PC-9 (cell line): ENCODE measurements at places on chromosomes 6 and 20. TPM values are rescaled to one million over a fixed set of nuclear protein-coding genes. Genes with fewer than 3 reads are reported as not detected.

DNA sequence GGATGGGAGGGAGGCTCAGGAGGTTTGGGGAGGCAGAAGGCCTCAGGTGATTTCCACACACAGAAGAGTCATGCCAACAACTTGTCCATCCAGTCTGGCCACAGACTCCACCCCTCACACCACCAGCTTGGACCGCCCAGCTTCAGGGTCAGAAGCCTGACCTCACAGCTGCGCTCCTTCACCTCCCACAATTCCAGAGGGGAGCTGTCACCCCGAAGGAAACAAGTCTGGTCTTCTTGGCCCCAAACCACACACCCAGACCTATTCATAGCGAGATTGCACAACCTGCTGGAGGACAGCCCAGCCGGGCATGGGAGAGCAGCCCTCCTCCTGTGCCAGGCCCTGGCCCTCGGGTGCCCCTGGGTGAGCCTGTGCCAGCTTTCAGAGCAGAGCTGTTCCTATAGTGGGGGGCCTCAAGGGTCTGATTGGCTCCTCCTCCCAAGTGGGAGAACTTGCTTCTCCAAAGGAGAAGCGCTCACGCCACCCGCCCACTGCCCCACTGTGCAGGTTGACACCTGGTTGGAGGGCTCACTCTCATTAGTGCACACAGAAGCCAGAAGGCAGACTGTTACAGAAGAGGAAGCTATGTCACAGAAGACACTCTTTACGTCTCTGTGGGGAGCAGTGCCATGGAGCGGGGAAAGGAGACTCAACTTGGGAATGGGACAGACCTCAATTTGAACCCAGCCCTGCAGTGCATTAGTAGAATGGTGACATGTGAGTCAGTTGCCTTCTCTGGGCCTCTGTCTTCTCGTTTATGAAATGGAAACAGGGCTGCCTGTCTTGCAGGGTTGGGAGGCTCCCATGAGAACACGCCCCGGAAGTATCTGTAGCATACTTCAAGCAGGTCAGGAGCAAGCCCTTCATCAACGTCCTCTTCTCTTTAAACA, 128.8 kb downstream of the FOXO3 start:
- peaks cover 38% of the 10 kb centered on the region for H3K36me3 ChIP-seq
- peak overlapping the region; percentile 7; the same call in 1 of the 2 replicates for H3K4me3 ChIP-seq
- peak overlapping the region; percentile 83 for H3K27ac ChIP-seq
- H3K4me1 ChIP-seq, result peaks cover 66% of the 10 kb centered on the region
- peak; percentile 96 for DNase-seq

DNA sequence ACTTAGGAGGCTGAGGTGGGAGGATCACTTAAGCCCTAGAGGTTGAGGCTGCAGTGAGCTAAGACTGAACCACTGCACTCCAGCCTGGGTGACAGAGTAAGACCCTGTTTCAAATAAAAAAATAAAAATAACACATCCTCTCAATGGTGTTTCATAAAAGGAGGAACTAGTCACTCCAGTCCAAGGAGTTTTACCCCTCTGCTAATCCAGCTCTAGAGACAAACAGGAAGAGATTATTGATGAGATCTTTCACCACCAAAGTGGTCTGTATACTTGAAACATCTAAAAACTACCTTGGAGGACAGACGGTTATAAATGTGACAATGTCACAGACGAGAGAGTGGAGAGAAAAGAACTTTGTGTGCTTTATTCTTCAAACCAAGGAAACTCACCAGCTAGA, 58.2 kb downstream of the PIGU start:
- peaks cover 25% of the 10 kb centered on the region for H3K4me1 ChIP-seq
- no peak for DNase-seq
- H3K27me3 ChIP-seq, result no peaks in the 10 kb centered on the region

DNA sequence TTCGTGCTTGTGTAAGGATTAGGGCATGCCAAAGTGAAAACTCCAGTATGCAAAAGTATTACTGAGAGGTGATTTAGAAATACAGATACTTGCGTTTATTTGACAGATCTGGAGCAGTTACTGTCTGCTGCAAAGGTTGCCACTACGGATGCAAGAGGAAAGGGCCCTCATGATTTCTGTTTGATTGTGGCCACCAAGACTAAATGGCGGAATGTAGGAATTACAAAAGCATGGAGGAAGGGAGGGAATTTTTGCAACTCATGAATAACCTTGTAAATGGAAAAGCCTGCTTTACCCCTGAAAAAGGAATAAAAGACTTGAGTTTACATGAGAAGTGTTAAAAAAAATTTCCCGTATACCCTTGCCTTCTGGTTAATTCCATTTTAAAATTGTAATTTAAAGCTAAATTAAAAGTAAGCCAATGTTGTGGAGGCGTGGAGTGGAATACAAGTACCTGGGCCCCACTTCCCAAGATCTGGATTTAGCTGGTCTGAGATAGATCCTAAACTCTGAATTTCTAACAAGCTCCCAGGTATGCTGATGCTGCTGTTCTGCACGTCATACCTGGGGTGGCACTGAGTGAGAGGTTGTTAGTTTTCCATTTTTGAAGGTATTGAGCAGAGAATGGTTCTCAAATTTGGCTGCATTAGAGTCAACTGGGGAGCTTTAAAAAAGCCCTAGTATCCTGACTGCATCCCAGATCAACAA, 56.6 kb upstream of the NKX2-2 start:
- no peaks in the 10 kb centered on the region for H3K4me1 ChIP-seq
- H3K27me3 ChIP-seq, result peaks cover 45% of the 10 kb centered on the region
- no peak for DNase-seq
- H3K27ac ChIP-seq, result no peak overlapping the region

- no peak for DNase-seq
- peaks cover 13% of the 10 kb centered on the region; the same call in 1 of the 2 replicates for H3K4me1 ChIP-seq
- no peak overlapping the region for H3K4me3 ChIP-seq
- no peaks in the 10 kb centered on the region for H3K36me3 ChIP-seq
- H3K27me3 ChIP-seq, result no peaks in the 10 kb centered on the region
- no peak overlapping the region for H3K27ac ChIP-seq
These were observed 398.4 kb downstream of the BTBD9 start for GRCh38 chr6:38241200-38241871.

DNA sequence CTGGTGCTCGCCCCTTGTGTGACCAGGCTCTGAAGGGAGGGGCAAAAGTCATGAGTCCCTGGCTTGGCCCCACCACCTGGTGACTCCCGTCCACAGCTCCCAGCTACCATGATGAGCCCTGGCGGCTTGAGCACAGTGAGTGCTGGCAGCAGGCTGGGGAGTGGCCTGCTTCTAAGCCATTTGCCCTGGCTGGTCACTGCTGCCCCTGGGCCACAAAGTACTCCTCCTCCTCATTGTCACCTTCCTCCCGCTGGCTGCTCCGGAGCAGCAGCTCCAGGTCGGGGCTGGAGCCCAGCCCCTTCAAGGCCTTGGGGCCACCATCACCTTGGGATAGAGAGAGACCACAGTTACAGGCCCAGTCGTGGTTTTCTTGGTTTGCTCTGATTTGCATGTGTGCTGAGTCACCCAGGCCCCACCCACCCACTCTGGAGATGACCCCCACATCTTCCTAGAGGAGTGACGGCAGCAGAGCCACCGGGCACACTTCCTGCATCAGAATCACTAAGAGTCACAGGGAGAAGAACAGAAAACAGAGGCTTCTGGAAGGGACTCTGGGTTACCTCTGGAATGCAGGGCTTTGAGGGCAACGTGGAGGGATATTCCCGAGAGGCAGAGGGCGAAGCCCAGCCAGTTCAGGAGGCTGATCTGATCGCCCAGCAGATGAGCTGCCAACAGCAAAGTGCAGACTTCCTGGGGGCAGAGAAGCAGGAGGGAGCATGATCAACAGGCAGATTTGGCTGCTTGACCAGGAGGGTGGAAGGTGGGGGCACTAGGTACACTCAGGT, 42.1 kb upstream of the CDH22 start:
- H3K36me3 ChIP-seq, result no peaks in the 10 kb centered on the region; the same call in 1 of the 2 replicates
- no peaks in the 10 kb centered on the region; the same call in 1 of the 2 replicates for H3K4me1 ChIP-seq
- no peaks in the 10 kb centered on the region for H3K27me3 ChIP-seq
- H3K27ac ChIP-seq, result no peak overlapping the region
- no peak overlapping the region for H3K4me3 ChIP-seq
- peak; percentile 57 for DNase-seq

DNA sequence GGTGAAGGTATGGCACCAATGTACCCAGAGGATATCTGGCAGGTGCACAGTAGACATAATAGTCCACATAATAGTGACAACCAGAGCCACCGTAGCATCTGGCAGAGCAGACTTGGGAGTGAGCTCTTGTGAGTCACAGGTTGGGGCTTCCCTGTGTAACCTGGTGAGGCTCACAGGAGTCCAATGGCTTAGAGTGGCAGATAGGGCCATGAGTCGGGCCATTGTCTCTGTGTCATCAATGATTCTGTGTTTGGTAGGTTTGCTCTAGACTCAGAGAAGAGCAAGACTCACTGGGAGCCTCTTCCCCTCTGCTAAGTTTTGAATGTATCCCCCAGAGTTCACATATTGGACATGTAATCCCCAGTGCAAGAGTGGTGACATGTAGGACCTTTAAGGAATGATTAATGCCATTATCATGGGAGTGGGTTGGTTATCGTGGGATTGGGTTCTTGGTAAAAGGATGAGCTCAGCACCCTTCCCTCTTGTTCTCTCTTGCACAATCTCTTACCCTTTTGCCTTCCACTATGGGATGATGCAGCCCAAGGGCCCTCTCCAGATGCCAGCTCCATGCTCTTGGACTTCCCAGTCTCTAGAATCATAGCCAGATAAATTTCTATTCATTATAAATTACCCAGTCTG, 22.6 kb upstream of the SIRPA start:
- H3K27me3 ChIP-seq, result no peaks in the 10 kb centered on the region
- no peak overlapping the region for H3K4me3 ChIP-seq
- H3K4me1 ChIP-seq, result 0 out of 2 replicates have a peak, but pooled peaks cover 6% of the 10 kb centered on the region
- no peaks in the 10 kb centered on the region for H3K36me3 ChIP-seq
- H3K27ac ChIP-seq, result no peak overlapping the region

GRCh38 chr6:14459315-14459714, 341.7 kb downstream of the CD83 start:
- H3K27me3 ChIP-seq, result no peaks in the 10 kb centered on the region
- H3K4me3 ChIP-seq, result no peak overlapping the region
- H3K36me3 ChIP-seq, result no peaks in the 10 kb centered on the region
- H3K27ac ChIP-seq, result no peak overlapping the region

DNA sequence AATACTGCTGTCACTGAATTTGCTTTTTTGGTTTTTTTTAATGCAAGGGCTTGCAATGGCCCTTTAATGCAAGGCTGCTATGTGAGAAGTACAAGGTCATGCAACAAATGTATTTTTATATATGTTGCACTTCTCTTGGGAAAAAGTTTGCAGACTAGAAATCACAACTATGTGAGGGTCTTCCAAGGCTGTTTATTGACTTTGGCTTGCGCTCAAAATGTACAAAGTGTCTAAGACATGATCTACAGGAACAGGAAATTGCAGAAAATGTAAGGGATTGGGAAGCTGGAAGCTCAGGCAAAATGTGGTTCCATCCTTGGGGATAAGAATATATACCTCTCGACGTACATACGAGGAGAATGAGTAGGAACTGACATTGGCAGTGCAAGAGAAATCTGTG, 92.2 kb upstream of the F13A1 start:
- no peaks in the 10 kb centered on the region for H3K4me1 ChIP-seq
- H3K27ac ChIP-seq, result no peak overlapping the region
- 0 out of 2 replicates have a peak, but pooled peaks cover 2% of the 10 kb centered on the region for H3K27me3 ChIP-seq
- DNase-seq, result no peak
- H3K4me3 ChIP-seq, result no peak overlapping the region

- H3K4me1 ChIP-seq, result peaks cover 15% of the 10 kb centered on the region
- DNase-seq, result no peak
- H3K27ac ChIP-seq, result no peak overlapping the region
- no peak overlapping the region for H3K4me3 ChIP-seq
- no peaks in the 10 kb centered on the region for H3K36me3 ChIP-seq
These were observed 25.2 kb upstream of the MLN start for GRCh38 chr6:33828764-33829731.

DNA sequence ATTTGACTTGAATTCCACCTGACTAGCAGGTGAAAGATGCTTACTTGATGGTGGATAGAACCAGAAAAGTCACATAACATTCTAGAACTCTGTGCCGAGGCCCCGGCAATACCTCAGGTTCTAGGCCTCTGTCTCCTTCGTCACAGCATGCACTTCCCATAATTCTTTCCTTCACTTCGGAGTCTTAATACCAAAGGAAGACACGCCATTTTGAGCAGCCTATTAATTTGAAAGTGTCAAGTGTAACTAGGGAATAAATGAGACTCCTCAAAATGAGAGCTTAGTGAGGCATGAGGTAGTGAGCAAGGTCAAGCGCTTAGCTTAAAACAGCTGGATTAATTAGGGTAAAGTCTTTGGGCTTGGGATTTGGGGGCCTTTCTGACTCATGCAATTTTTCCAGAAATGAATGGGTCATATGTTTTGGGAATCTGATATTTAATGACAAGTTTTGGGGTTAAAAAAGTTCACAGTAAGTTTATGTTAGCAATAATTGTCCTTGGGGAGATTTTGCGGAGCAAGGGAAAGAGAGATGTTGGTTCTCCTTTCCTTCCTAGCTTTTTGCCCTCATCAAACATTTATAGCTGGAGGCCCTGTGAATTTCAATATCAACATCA, 29.1 kb upstream of the SGK1 start:
- no peaks in the 10 kb centered on the region for H3K36me3 ChIP-seq
- H3K27ac ChIP-seq, result no peak overlapping the region
- no peak for DNase-seq
- no peaks in the 10 kb centered on the region for H3K27me3 ChIP-seq
- H3K4me1 ChIP-seq, result no peaks in the 10 kb centered on the region

GRCh38 chr6:80388507-80388906, 282.0 kb downstream of the BCKDHB start:
- H3K27me3 ChIP-seq, result no peaks in the 10 kb centered on the region
- no peak overlapping the region for H3K27ac ChIP-seq
- H3K4me1 ChIP-seq, result no peaks in the 10 kb centered on the region
- H3K4me3 ChIP-seq, result no peak overlapping the region

DNA sequence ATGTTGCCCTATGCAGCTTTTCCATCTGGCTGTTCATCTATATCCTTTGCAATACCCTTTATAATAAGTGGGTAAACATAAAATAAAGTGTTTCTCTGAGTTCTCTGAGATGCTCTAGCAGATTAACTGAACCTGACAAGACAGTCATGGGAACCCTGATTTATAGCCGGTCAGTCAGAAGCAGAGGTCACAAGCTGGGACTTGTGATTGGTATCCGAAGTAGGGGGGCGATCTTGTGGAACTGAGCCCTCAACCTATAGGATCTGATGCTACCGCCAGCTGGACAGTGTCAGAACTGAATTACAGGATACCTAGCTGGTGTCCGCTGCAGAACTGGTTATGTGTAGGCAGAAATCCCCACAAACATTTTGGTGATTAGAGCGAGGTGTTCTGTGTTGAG, 39.0 kb downstream of the SLC17A5 start:
- H3K27ac ChIP-seq, result no peak overlapping the region
- H3K4me1 ChIP-seq, result peaks cover 6% of the 10 kb centered on the region; the same call in 1 of the 2 replicates
- no peak for DNase-seq
- no peaks in the 10 kb centered on the region for H3K36me3 ChIP-seq

The CSTF1 gene
- 39.6 and 50.0 TPM in 2 replicates for total RNA-seq

The PARD6B gene
- total RNA-seq, result 52.2 and 80.3 TPM in 2 replicates

The MATN4 gene
- 0.33 and 0.60 TPM in 2 replicates for total RNA-seq

The SLC16A10 gene
- total RNA-seq, result 1.7 and 2.5 TPM in 2 replicates

The TNXB gene
- total RNA-seq, result 15.1 and 22.1 TPM in 2 replicates

The TINAG gene
- not detected in 2 replicates for total RNA-seq

The SLPI gene
- total RNA-seq, result 55.1 and 111 TPM in 2 replicates
